ENCODE measurements at places on chromosomes 12 and 14.

- DNase-seq = no peak
These were observed 28.5 kb upstream of the PNMA1 start for GRCh38 chr14:73742520-73743238.

DNA sequence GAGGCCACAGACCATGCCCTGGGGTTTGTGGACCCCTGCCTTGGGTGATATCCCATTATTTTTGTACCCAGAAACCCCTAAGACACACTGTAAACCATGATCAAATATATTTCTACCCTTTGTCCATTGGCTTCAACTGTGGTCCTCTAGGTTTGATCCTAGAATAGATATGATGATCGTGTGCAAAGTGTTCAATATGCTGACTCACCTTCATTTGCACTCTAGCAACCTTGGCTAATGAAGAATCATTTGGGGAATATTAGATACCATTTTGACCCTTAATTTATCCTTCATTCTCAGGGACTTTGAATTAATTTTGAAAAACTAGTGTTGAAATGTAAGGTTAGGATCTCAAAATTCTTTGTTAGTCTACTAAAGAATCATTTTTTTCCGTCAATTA, 73.1 kb upstream of the RAP1B start:
- DNase-seq = no peak

DNA sequence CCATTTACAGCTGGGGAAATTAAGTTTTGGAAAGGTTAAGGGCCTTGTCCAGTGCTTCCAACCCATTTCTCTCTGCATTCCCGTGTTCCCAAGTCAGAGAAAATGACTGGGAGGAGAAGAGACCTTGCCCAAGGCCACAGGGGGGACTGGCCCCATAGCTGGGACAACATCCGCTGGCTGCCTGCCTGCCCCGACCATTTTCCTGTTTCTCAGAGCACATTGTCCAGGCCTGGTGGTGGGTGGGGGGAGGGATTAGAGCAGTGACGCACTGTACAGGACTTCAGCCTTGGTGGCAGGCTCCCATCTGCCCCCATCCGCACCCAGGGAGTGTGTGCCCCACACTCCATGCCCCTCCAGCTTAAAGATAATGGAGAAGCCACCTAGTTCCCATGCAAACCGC, 27.7 kb downstream of the DIO3 start:
- no peak for DNase-seq

GRCh38 chr12:28156804-28157203, 33.5 kb upstream of the CCDC91 start:
- DNase-seq = no peak

DNA sequence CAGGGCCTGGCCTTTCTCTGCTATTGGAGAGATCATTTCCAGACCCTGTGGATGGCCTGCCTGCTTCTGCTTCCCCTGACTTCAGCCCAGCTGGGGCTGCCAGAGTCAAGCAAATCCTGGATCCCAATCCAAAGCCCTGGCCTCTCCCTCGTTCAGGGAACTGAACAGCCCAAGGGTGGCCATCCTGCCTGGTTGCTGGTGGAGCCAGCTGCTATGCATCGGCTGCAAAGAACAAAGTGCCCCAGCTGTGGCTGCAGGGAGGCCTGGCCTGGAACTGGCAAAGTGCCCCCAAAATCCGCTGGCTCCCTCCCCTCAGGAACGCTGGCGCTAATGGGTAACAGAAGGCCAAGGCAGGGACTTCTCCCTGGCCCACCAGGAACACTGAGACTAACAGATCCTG, 56.4 kb downstream of the LRRC74A start:
- no peak for DNase-seq

DNA sequence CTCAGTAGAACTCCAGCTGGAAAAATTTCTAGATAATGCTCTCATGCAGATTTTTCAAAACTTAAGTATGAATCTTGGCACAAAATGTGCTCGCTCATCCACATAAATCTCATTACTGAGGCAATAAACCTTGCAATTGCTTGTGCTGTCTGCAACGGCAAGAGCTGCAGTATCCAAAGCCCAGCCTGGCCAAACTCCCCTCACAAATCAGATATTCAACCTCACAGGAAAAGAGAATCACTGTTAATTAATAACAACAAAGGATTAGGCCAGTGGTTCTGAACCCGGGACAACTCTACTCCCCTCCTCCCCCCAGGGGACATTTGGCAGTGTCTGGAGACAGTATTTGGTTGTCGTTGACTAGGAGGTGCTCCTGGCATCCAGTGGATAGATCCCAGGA, 19.2 kb upstream of the CORO1C start:
- no peak for DNase-seq
